GM10248 (cell line): ENCODE measurements at places on chromosomes 5 and 9.

GRCh38 chr5:107640568-107640967 lies 30.2 kb downstream of the EFNA5 start:
- no peak for DNase-seq

GRCh38 chr5:113384782-113385285 lies 50.0 kb downstream of the TSSK1B start:
- DNase-seq, result no peak

DNA sequence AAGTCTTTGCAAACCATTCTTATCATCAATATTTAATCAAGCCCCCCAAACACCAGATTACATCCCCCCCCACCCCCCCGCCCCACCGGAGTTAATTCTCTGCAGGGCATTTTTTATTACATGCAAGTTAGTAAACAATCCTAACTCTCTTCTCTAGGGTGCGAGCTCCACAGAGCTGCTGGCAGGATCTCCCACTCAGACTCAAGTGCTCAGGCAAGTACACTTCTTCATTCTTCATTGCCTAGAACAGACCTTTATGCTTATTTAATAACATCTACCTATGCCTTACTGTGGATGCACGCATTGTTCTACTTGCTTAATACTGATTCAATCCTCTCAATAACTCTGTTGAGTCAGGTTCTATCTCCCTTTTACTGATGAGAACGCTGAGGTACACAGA lies 9.9 kb downstream of the SAXO1 start:
- no peak for DNase-seq

DNA sequence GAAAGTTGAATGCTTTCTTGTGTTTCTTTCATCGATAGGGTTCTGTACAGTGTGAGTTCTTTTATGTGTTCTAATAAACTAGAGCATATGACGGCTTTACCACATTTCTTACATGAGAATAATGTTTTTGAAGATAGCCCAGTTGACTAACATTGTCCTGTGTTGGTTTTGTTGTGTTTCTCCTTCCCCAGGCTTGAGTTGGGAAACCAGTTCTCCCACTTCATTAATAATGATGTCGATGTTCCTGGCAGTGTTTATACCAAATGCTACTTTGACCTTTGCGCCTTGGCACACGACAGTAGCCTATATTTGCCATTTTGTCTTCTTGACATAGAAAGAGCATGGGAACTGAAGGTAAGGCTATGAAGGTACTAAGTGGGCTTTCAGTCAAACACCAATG lies 14.4 kb upstream of the ZNF782 start:
- DNase-seq, result no peak

DNA sequence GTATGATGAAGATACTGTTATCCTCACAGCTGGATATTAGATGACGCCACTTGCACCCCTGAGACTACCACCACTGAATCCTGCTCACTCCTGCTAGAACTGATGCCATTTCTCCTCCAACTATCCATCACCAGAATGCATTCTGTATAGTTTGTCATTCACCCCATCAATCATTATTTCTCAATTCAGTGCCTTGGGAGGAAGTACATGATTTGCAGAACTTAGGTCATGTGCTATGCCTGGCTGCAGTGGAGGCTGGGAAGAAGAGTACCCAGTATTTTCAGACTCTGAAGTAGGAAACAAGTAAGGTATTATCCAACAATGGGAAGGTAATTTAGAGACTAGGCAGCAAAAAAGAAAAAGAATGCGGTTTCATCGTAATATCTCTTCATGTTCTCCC lies 26.2 kb upstream of the HSD17B4 start:
- DNase-seq, result no peak
